ENCODE measurements at places on chromosomes 11 and 22.

DNA sequence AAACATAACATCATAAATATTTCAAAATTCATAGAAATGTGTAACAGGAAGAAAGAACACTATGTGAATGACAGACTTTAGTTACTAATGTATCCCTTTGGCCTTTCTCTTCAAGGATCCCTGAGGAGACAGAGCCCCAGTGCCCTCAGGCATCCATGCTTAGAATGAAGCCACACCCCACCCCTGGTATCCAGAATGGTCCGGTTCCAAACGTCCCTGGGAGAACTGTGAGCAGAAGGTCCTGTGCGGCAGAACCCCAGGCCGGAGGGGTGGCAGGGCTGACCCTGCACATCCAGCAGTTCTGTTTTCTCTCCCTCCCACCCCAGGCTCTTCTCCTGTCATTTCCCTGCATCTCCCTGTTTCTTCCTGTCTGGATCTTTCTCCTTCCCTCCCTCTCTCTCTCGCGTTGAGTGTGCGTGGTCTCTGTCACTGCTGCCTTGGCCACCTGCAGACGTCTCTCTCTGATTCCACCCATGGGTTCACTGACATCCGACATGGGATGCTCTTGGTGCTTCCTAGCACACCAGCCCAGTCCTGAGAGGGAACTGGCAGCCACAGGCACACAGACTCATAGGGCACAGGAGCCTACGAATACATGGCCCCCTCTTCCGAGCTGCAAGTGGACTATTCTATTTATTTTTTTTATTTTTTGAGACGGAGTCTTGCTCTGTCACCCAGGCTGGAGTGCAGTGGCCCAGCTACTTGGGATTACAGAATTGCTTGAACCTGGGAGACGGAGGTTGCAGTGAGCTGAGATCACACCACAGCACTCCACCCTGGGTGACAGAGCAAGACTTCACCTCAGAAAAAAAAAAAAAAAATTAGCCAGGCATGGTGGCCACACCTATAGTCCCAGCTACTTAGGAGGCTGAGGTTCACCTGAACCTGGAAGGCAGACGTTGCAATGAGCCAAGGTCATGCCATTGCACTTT is 5.7 kb downstream of the RFPL1 start:
- DNase-seq = no peak

GRCh38 chr22:43118024-43118849 is 7.7 kb downstream of the BIK start:
- DNase-seq = no peak

- DNase-seq = no peak
Measured at GRCh38 chr11:57585301-57585700, 12.2 kb upstream of the SERPING1 start.

DNA sequence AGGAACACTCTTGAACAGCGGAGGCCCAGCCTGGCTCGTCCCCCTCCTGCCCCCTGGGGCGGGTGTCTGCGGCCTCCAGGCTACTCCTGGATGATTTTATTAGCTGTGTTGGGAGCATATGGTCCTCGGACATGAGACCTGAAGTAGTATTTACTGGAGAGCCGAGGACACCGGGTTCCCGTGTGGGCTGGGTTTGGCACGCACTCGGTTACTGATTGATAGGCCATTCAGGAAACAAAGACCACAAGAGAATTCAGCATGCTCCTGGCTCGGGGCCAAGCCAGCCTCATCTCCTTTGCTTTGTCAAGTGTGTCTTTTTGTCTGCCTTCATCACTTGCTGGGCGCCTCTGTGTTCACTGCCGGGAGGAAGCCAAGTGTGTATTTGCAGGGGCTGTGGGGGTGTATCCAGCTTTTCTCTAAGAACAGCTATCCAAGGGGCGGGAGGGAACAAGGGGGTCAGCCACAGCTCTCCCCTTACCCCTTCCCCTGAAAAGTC is 9.7 kb downstream of the FXYD2 start:
- no peak for DNase-seq

DNA sequence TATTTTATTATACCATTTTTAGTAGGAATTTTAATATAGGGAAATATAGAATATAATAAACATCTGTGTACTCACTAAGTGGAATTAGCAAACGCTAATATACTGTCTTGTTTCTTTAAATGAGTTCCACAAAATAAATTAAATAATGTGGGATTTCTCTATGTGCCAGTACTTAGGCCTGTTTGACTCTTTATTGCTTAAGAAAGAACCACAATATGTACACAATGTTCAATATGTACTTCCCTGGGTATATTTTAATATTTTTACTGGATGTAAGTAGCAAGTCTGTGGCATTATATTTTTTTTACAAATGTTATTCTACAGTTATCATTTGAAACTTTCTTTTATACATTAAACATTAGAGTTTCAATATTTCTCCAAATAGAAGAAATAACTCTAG is 92.5 kb upstream of the CARD18 start:
- DNase-seq = no peak

DNA sequence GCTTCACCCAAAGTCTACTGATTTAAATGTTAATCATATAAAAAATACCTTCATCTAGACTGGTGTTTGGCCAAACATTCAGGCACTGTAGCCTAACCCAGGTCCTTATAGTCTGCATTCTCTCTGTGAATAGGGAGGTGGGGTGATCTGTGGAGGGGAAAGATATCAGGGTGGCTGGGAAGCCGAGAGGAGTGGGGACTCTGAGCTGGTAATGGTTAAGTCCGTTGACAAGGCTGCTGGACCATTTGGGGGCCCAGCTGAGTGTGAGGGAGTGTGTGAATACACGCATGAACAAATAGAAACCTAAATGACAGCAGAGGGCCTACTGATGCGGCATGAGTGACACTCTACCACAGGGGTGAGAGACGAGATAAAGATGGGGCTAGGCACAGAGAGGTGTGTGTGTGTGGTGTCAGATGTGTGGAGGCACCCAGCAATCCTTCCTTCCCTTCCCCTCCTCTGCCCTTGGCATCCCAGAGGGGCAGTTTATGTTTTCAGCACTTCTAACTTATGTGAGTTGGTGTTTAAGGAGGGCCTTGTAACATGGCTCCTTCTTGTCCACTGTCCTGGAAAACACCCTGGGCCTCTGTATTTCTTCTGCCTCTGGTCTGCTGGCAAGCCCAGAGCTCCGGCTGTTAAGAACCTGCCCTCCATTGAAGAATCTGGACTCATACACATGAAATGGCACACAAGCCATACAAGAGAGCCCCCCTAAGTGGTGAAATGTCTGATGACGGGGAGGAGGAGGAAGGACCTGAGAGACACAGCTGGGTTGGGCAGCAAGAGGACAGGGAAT is 249.1 kb upstream of the TBCEL start:
- no peak for DNase-seq

GRCh38 chr11:134901542-134901941 is 489.5 kb upstream of the B3GAT1 start:
- DNase-seq = no peak
